Fibroblast of the aortic adventitia (primary cell): ENCODE measurements at places on chromosomes 16 and 17. TPM values are rescaled to one million over a fixed set of nuclear protein-coding genes. Genes with fewer than 3 reads are reported as not detected.

PTX4 gene
- not detected in 2 replicates for total RNA-seq

SLFN14 gene
- not detected in 2 replicates for total RNA-seq

FASN gene
- total RNA-seq, result 65.2 and 100 TPM in 2 replicates

CCL4L2 gene
- total RNA-seq, result not detected in 2 replicates

KRT31 gene
- total RNA-seq, result 0.09 TPM in 1 of 2 replicates, not detected in the other

HOXB6 gene
- 0.63 and 13.1 TPM in 2 replicates for total RNA-seq

DPEP2 gene
- not detected in 2 replicates for total RNA-seq

OTOA gene
- total RNA-seq, result 0.09 TPM in 1 of 2 replicates, not detected in the other

GRB7 gene
- 1.7 TPM in 1 of 2 replicates, not detected in the other for total RNA-seq

TPSG1 gene
- not detected in 2 replicates for total RNA-seq

CTF1 gene
- total RNA-seq, result 2.5 and 3.2 TPM in 2 replicates

PROCA1 gene
- 0.49 and 1.5 TPM in 2 replicates for total RNA-seq

FOXC2 gene
- total RNA-seq, result 5.2 TPM in 1 of 2 replicates, not detected in the other

ZNF385C gene
- total RNA-seq, result not detected in 2 replicates

CACNG1 gene
- not detected in 2 replicates for total RNA-seq

CX3CL1 gene
- 0.18 and 0.33 TPM in 2 replicates for total RNA-seq
